ENCODE measurements at places on chromosomes 3 and 15.

- peak; percentile 21 for DNase-seq
These were observed 680 bp downstream of the POC1A start for GRCh38 chr3:52153389-52154096.

GRCh38 chr3:132417695-132418411, 551 bp downstream of the DNAJC13 start:
- no peak for DNase-seq

DNA sequence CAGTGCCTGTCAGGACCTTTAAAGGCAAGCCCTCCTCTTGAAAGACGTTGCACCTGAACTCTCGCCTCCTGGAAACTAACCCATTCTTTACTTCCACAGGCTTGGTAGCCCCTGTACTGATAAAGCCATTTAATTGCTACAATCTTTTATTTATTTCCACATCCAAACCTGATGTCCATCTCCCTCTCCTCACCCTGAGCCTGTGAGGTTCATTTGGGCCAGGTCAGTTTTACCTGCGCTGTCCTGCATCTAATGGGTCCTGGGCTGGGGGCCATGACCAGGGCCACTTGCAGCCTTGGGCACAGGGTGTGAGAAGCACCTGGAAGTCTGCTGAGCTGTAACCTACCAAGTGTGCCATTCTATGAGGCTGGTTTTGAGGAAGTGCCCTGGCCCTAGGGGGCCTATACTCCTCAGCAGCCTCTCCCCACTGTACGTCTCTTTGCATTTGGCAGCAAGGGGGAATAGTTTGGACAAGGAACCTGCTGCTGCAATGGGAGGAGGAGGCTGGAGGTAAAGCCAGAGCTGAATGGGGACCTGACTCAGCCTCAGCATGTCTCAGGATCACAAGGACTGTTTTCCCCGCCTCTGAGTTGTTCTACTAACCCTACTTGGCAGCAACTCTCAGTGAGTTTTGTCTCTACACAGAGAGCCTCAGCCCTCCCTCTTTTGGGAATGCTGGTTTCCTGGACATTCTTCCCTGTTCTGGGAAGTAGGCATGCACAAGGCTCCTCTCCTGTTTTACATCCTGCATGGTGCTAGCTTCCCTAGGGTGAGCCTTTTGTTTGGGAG, 53.8 kb downstream of the WDR76 start:
- DNase-seq, result no peak

DNA sequence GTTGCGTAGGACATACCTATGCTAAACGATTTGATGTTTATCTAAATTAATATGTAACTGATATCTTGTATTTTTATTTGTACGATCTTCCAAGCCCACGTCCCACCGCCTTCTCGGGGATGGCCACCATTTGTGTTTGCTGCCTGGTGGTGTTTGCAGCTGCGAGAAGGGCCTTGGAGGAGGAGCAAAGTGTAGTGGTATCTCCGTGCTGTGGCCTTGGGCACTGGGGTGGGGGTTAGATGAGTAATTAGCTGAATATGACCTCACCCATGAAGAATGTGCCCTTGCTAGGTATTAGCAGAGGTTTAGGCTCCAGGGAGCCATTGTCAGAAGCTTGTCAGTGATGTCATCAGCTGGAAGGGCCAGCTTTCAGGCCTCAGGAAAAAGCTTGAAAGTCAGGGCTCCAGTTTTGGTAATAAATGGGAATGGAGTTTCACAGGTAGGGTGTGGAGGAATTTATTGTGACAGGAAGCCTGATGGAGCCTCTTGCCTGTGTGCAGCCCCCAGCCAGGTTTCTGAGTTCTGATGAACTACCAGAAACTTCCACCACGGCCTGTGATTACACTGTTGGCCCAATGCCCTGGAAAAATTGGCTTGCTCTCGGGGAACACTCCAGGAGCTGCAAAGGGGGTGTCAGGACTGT, 41.0 kb downstream of the FLNB start:
- DNase-seq, result no peak

DNA sequence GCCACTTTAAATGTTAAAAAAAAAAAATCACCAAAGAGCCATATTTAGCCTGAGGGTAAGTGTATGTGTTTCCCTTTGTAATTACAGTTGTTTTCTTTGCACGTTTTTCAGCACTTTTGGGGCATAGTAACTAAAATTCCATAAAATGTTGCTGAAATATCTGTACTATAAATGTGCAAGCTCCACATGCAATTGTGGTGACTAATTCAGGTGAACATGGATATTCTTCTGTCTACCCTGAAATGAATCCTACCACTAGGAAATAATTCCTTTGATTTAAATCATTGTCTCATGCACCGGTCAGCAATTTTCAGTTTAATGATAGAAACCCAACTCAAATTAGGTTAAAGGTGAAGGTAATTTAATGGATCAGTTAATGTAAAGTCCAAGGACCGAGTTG, 13.1 kb upstream of the TFG start:
- DNase-seq, result no peak

- DNase-seq, result no peak
These were observed 90.5 kb upstream of the PLCL2 start for GRCh38 chr3:16794257-16794656.

DNA sequence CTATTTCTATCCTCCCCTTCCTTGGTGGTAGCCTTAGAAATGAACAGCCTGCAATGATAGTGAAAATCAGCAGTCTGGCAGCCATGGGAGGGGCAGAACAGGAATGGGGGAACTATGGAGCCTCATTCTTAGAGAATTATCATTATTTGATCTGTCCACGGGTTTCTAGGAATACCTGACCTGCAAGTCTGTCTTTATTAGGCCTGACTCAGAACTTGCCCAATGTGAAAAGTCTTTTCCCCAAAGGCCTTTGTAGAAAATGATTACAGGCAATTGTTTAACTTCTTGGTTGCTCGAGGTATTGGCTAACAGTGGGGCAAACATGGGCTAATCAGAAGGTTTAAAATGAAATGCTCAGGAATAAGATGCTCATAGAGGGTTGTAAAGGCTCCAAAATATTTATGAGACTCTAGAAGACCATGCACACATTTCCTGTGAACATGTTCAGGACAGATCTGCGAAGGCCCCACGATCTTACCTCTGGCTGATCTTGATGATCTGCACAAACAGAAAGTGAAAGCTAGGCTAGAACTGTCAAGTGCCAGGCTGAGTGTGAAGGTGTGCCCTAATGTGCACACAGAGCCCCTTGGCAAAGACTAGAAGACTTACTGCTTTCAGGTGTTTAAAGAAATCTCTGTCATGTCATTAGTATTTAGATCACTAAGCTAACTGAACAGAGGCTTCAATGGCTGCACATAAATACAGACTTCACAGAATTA, 39.6 kb upstream of the LAMP3 start:
- no peak for DNase-seq
